ENCODE measurements at places on chromosomes 1 and 21. TPM values are rescaled to one million over a fixed set of nuclear protein-coding genes. Genes with fewer than 3 reads are reported as not detected.
A peak's percentile ranks its signal among the peaks of the same experiment; 100 is the strongest.

DNA sequence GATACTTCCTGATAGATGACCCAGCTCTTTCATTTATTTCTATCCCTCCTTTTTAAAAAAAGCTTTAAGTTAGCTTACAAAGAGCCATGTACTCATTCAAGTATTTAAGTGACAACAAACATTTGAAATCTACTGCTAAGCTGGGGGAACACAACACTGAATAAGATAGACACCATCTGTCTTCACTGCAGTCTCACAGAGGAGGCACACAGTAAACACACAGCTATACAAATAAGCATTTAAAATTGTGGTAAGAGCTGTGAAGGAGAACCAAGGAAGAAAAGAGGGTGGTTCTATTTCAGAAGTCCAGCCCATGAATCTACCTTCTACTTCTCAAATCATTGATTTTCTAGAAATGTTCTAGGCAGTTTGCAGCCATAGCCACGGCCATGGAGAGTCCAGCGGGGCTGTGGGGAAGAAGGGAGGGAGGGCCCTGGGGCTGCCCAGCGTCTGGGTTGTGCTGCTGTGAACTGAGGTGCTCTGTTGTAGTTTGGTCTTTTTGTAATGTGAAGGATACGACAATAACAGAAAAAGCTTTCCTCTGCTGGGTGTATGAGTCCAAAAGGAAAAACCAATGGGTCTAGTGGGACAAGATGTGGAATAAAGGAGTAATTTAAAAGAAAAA is 28.2 kb downstream of the PRDM2 start:
- DNase-seq, result no peak

The PDPN gene
- 47.5 TPM for total RNA-seq

DNA sequence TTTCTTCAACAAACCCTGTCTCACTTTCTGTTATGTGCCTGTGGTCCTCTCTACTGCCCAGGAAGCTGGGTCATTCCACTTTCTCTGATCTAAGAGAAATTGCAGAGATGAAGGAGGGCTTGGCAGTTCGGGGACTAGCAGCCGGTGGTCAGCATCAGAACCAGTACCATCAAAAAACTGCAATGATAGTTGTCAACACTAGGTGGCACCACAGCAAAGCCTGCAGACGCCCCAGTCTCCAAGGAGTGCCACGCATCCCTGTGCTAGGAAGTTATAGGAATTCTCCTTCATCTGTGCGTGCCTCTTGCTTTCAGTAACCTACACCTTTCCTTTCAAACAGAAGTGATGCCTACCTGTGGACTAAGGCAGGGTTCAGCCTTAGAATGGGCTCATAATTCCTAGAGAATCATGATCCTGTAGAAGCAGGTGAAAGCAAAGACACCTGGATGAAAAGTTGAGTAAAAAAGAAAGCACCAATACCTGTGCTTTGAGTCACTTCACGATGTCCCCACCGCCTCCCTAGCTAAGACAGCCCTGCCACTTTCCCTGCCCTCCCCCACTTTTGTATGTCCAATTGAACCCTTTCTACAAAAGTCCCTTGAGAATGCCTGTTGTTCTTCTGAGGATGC is 129.2 kb downstream of the ADAMTS1 start:
- DNase-seq, result peak; percentile 7

The C8B gene
- total RNA-seq, result not detected

The OR2M3 gene
- not detected for total RNA-seq

The FGGY gene
- 17.9 TPM for total RNA-seq

The TMEM51 gene
- 2.8 TPM for total RNA-seq

GRCh38 chr1:100950781-100951180 is 54.9 kb downstream of the SLC30A7 start:
- peak; percentile 2 for DNase-seq

The C1orf116 gene
- total RNA-seq, result not detected

DNA sequence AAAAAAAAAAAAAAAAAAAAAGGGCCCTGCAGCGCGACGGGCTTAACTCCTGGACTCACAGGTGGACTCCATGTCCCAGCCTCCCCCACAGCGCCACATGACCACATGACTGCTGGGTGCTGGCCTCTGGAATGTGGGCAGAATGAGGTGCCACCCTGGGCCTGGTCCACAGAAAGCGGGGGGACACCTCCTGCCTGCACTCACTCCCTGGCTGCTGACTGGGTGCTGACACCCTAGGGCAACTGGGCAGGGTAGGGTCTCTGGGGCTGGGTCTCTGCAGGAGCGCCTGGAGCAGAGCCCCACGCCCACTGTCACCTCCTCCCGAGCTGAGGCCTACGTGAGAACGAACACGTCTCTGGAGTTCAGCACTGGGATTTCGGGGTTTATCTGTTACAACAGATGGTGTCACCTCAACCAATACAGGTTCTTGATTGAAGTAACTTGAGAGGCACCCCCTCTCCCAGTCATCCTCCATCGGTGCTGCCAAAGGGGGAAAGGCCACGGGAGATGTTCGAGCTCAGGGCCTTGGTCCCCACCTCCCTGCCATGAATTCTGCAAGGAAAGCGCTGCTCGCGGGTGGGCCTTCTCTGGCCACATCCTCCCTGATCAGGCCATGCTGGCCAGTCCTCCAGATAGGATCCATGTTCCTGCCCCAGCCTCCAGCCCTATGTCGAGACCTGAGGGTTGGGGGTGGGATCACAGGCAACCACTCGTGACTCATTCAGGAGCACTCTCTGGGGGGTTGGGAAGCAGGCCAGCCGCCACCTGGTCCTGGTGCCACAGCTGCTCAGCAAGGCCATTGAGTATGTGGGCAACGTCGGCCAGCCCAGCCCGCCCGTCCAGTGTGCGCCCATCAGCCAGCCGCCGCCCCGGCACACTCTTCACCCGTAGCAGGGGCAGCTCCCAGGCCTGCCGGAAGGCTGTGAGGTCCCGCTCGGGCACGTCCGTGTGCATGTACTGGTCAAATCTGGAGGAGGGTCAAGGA is 5.4 kb downstream of the CPLANE2 start:
- DNase-seq, result no peak

The KCNH1 gene
- not detected for total RNA-seq

The HUNK gene
- 0.20 TPM for total RNA-seq

DNA sequence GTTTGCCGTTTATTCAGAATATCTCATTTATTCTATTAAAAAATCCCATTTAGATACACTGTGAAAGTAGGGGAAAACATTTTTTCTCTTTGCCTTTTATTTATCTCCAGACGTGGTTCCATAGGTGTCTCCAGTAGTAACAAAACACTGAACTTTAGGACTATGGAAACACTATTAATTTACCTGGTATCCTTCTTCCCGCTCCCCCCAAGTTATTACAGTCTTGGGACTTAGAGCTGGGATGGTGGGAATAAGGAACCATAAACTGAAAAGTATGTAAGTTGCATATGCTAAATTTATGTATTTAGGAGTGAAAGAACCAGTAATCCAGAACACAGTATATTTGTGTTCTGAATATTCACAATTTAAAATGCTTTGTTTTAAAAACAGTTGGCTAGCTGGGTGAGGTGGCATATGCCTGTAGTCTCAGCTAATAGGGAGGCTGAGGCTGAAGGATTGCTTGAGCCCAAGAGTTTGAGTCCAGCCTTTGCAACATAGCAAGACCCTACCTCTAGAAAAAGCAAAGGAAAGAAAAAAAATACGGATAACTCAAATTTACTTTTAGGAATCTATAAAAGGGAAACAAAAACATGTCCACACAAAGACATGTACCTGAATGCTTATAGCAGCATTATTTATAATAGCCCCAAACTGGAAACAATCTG is 3.1 kb downstream of the DNAJB4 start:
- DNase-seq, result no peak

The MAEL gene
- not detected for total RNA-seq

The LYPD8 gene
- not detected for total RNA-seq
